ENCODE measurements at places on chromosomes 13 and 19.

- DNase-seq, result no peak
Observed at GRCh38 chr19:10464456-10464855, 38.7 kb downstream of the KEAP1 start.

DNA sequence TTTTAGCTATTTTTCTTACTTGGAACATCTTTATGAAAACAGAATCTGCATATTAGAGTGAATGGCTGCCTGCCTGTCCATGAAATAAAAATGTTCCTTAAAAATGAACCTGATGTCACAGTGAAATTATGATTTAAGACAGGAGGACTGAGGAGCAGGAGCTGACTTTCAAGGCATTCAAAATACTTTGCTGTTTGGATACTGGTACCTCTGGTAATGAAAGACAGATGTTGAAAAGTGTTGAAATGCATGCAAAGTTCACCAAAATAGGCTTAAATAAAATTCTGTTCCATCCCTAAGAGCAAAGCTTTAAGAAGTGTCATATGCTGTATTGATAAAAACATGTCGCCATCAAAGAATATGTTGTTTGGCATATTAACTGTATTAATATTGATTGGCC is 1.7 kb downstream of the ARHGEF7 start:
- no peak for DNase-seq

DNA sequence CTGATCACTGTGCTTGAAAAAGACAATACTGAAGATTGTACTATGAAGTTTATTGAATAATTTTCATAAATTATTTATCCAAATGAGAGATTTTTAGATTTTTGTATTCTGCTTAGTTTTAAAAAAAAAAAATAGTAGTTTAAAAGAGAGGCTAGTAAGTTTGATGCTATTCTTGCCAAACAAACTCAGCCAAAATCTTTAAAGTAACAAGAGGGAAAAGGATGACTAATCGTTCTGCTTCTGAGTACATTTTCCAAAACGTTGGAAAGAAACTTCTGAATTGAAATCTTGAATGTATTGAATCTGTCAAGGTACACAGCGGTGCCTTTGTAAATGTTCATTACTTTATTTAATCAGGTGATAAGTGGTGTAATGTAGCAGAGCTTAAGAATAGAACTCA is 34.4 kb downstream of the NUP58 start:
- no peak for DNase-seq

- DNase-seq, result no peak
Observed at GRCh38 chr19:35928507-35928906, 7.7 kb upstream of the LRFN3 start.

GRCh38 chr13:41065078-41065477 is 3.8 kb downstream of the WBP4 start:
- no peak for DNase-seq

DNA sequence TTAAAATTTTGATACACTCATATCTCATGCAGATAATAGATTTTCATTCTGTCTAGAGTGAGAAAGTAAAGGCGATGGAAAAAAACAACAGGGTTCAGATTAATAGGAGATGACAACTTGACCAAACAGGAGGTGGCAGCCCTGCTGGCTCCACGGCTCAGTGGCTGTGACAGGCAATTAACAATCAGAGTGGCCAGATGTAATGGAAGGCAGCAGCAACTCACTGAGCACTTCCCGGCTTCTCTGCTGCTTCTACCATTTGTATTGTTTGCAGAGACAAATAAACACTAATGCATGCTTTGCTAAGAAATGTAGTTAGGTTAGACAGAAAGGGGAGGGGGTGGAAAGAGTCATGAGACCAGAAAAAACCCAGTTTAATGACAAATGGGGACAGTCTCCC is 473.0 kb upstream of the SLC10A2 start:
- peak; percentile 81 for DNase-seq

- no peak for DNase-seq
Observed at GRCh38 chr13:70162141-70162540, 53.9 kb upstream of the KLHL1 start.

GRCh38 chr19:1481893-1482360 is 2.9 kb upstream of the C19orf25 start:
- no peak for DNase-seq

DNA sequence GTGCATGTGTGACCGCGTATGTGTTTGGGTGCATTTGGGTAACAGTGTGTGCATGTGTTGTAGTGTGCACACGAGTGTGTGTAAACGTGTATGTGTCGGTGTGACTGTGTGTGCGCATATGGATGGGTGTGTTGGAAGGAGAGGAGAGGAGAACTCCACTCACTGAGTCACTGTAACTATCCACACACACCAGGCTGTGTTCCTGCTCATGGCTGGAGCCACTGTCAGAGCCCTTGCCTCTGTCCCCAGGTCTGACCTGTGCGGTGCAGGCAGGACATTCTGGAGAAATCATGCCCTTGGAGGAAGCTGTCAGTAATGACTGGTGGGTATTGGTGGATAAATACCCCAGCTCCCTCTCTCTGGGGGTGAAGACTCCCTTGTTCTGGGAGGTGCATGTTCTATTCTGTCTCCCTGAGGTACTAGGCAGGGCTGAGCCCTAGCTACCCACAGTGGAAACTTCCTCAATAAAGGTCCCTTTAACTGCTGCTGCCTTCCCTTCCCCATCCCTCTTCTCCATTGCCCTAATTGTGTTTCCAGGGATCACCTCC is 48.4 kb downstream of the CYP4F22 start:
- DNase-seq, result no peak

DNA sequence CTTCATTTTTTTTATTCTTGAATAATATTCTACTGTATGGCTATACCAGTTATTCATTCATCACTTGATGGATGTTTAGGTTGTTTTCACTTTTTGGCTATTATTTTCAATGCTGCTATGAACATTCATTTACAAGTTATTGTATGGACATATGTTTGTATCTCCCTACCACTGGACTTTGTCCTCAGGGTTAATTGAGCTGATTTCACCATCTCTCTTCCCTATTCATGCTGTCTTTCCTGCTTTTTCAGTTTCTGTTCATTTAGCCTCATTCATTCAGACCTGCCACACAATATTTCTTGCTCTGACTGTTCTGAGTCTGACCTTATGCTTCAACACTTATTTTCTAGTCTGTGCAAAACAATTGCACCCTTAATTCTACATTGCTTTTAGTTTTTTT is 12.3 kb upstream of the C1QTNF9B start:
- DNase-seq, result no peak

DNA sequence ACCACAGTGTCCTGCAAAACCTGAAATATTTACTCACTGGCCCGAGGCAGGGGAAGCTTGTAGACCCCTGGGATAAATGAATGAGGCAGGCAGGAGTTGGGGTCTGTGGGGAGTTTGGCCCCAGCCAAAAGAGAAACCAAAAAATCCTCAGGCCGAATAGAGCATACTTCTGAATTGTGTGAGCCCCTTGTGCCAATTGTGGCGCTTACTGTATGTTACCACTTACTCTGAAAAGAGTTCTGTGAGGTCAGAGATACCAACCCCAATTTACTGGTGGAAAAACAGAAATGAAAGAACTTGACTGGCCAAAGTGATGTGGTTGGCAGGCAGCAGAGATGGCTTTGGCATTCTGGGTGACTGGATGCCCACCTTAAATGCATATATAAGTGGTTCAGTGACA is 6.9 kb downstream of the CARM1 start:
- no peak for DNase-seq

DNA sequence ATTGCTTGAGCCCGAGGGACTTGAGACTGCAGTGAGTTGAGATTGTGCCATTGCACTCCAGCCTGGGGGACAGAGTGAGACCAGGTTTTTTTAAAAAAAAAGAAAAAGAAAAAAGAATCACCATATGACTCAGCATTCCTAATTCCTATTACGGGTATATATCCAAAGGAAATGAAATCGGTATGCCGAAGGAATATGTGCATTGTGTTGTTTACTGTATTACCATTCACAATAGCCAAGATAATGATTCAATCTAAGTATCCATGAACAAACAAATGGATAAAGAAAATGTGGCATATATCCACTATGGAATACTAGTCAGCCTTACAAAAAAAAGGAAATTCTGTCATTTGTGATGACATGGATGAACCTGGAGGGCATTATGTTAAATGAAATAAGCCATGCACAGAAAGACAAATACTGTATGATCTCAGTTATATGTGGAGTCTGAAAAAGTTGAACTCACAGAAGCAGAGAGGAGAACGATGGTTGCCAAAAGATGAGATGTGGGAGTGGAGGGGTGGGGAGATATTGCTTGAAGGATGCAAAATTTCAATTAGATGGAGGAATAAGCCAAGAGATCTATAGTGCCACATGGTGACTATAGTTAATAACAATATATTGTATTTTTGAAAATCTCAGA is 4.3 kb upstream of the KL start:
- DNase-seq, result no peak

DNA sequence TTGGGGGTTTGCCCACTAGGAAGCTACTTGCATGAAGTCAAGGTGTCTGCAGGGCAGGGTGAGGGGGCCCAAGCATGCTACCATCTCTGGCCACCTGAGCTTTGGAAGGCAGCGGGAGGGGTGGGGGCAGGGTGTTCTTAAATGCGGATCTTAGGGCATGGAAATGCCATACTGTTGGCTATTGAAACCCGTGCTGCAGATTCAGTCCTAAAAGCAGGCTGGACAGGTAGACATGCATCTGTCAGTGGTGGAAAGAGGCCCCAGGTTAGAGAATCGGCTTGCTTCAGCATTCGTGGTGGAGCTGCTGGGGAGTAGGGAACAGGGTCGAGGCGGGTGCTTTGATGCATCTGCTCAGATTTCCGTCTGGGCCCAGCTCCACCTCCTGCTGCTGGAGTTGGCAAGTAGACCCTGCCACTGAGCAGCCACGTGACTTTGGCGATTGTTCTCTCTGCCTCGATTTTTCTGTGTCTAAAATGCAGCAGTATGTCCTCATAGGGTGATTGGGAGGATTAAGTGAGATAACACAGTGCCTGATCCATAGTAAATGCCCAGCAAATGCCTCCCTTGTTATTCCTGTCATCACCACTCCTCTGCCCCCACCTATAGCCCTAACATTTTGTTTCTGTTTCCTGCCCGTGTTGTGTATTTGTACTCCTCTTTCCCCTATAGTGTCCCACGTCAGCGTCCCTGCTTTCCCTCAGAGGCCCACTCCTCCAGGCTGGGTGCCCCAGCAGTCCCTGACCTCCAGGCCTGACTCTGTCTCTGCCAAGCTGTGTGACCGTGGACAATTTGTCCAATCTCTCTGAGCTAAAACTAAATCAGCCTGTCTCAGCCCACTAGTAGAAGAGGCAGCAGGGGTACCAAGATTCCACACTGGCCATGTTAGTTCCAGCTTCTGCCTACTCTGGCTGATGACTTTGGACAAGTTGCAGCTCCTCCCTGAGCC is 5.8 kb downstream of the PPP1R37 start:
- peak; percentile 67 for DNase-seq

GRCh38 chr13:48631441-48631840 is 22.3 kb upstream of the CYSLTR2 start:
- no peak for DNase-seq

DNA sequence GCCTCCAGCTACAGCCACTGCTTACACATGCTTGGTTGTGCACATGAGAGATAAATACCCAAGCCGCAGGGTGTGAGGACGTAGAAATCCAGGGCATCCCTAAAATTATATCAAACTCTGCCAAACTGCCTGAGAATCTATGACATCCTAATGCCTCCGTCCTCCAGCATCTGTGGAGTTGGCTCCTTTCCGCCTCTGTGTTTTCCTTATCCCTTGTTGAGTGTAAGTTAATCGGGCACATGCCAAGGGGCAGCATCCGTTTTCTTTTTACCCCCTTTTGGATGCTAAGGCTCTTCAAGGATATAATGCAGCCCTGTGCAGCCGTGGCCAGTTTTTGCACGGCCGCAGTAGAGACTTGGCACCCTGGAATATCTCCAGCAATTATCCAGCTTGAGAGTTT is 66.5 kb downstream of the COL4A2 start:
- DNase-seq, result no peak

DNA sequence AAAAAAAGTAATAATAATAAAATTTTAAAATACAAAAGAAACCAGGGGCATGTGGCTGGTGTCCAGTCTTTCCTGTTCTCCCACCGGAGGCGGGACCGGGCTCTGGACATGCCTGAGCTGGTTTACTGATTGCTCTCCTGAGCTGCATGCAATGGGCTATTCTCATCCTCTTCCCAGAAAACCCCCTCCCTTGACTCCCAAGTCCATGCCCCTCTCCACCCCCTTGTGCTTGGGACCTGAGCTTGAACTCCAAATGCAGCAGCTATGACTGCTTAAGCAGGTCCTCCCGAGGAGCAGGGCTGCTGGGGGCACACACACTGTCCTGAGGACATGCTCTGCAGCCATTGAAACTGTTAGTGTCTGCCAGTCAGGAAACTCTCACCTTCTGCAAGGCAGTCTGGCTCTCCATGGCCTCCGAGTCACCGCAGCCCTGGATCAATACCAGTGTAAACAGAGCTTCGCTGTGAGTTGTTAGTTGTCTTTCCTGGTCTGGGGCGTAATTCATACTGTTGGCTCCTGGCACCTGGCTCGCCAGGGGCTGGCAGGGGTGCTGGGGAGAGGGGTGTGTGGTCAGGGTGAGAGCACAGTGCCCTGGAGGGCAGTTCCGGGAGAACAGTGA is 41.6 kb upstream of the CHST8 start:
- peak; percentile 29 for DNase-seq

DNA sequence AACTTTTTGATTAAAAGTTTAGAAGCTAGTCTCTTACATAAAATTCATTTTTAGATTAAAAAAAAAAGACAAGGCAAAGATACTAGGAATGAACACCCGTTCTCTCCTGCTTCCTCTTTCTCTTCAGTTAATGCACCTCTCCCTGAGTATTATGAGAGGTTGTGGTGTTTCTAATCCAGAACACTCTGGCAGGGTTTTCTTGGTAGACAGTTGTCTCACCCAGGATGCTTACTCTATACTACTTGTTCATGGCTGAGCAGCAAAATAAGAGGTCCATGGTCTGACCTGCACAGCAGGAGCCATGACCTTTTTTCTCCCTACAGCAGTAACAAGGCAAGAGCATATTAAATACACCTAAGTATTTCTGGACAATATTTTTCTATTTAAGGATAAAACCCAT is 62.0 kb downstream of the MICU2 start:
- no peak for DNase-seq

GRCh38 chr13:51912091-51912490 is 50.3 kb downstream of the CCDC70 start:
- DNase-seq, result peak; percentile 64

DNA sequence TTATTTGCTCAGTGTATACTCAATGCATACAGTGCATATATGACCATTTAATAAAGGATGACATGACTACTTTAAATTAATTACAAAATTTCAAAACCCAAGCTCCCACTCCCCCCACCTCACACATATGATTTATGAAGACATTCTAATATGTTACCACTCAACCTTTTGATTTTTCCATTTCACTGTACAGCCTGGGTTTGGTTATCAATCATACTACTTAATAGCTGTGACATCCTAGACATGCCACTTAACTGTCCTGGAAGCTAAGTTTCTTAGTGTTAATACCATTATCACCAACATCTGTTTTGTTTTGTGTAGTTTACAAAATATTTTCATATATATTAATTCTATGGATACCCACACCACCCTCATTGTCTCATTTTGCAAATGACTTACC is 42.2 kb downstream of the UBL3 start:
- DNase-seq, result no peak

GRCh38 chr13:112777637-112778406 is 88.0 kb downstream of the ATP11A start:
- DNase-seq, result no peak

Measured in COR-L47 (cell line).